Umbilical cord (tissue), 2 donors: ENCODE measurements at places on chromosomes 13 and 19. TPM values are rescaled to one million over a fixed set of nuclear protein-coding genes. Genes with fewer than 3 reads are reported as not detected.

The SLITRK6 gene
- total RNA-seq, result 11.3 TPM

The FPR2 gene
- 7.0 TPM for total RNA-seq

The PRSS57 gene
- total RNA-seq, result not detected

The PINLYP gene
- 17.3 TPM for total RNA-seq

The ZNF497 gene
- total RNA-seq, result 1.7 TPM

The RBM42 gene
- total RNA-seq, result 20.9 TPM

The B3GNT3 gene
- total RNA-seq, result 0.72 TPM

The RNF225 gene
- total RNA-seq, result 0.72 TPM

The PGLYRP2 gene
- not detected for total RNA-seq

The TPP2 gene
- 24.1 TPM for total RNA-seq

The TEAD2 gene
- 25.5 TPM for total RNA-seq

The PNMA8A gene
- total RNA-seq, result 10.4 TPM

The FGF21 gene
- total RNA-seq, result not detected

The PABPC3 gene
- total RNA-seq, result 0.24 TPM

The KLK2 gene
- 9.6 TPM for total RNA-seq

The MUC16 gene
- 2.9 TPM for total RNA-seq

The CYP2A7 gene
- 0.24 TPM for total RNA-seq
